ENCODE measurements at places on chromosomes 2 and 18. TPM values are rescaled to one million over a fixed set of nuclear protein-coding genes. Genes with fewer than 3 reads are reported as not detected.
A peak's percentile ranks its signal among the peaks of the same experiment; 100 is the strongest.

- DNase-seq = peak; percentile 44
Observed at GRCh38 chr18:13616041-13616440, 110.3 kb downstream of the FAM210A start.

DNA sequence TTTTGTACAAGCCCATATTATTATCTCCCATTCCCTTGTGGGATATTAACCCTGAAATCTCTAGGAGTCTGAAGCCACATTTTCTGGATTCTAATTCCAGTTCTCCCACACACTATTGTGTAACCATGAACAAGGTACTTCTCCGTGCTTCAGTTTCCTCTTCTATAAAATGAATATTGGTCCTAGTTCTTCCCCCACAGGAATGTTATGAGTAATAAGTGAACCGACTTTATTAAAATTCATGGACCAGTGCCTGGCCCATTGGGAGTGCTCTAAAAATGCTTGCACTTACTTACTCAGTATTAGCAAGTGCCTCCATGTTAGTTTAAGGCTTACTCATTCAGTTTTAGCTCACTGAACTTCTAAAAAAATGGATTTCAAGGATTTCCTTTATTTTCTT, 1.4 kb upstream of the ACMSD start:
- DNase-seq = no peak

CD8B gene
- total RNA-seq = 0.33 TPM

DNA sequence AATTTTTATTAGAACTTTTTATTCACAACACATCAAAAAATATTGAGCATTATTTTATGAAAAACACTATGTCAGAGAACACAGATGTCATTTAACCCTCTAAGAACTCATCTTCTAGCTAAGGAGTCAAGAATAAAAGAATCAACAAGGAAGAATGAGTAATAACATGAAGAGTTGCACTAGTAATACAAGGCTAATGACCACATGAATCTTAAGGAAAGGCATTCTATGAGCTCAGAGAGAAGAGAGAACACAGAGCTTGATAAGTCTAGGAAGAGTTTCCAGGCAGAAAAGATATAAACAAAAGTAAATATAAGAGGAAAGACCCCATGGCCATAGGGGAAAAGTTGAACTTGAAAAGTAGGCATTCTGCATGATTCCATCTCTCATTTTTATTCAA, 166.5 kb downstream of the MAIP1 start:
- DNase-seq = no peak

DNA sequence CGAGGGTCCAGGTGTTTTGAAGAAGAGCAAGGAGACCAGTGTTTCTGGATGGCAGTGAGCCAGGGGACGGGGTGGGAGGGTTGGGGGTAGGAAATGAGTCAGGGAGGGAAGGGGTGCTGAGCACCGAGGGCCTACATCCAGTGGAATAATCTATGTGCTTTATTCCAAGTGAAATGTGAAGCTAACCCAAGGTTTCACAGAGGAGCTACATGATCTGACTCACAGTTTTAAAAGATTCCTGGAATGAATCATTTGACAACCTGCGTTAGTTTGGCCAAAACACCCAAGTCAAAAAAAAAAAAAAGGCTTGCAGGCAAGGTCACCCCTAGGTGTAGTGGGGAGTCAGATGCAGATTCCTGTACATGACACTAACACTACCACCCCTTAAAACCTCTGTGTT, 419.7 kb upstream of the MEX3C start:
- DNase-seq = no peak
